ENCODE measurements at places on chromosomes 6 and 20.

GRCh38 chr6:106272287-106272686 lies 53.3 kb downstream of the ATG5 start:
- DNase-seq = no peak

DNA sequence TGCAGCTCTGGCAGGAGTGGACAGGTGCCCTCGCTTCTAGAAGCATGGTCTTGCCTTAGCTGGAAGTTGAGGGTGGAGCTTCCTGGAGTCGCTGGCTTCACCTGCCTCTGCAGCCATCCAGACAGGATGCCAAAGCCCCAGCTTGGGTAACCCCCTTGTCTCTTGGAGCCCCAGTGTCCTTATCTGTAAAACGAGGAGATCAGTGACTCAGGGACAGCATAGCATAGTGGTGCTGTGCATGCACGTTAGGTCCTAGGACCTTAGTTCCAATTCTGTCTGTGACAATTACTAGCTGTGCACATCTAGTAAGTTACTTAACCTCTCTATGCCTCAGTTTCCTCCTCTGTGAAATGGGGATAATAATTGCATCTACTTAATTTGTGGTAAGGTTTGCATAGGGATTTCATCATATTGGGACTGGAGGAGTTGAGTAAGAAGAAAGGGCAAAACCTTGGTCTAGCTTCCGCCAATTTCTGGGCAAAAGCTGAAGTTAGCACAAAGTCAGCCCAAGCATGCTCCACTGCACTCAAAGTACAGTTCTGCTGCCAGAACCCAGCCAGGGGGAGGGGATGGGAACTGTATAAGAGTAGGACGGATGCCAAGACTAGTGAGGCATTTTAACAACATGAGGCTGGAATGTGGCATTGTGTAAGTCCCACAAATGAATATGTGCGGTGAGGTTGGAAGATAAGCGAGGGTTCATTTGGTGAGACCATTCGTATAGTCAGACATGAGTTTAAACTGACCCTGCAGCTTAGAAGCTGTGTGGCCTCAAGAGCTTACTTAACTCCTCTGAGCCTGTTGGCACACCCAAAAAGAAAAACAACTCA lies 24.5 kb downstream of the TOX2 start:
- no peak for DNase-seq

DNA sequence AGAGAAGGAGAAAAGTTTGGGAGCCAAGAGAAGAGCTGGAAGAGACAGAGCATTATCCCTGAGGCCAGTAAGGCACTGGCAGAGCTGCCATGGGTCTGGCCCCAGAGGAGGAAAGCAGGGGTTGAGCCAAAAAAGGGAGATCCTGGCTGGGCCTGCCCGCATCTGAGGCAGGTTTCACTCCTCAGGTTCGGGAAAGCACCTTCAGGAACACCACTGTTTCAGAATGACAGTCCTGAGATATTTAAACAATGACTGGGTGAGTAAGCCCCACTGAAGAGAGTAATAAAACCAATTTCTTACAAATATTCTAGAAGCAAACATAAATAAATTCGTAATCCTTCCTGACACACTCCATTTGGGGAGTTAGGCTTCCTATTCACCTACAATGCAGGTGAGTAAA lies 152.2 kb downstream of the BACH2 start:
- peak; percentile 27 for DNase-seq

DNA sequence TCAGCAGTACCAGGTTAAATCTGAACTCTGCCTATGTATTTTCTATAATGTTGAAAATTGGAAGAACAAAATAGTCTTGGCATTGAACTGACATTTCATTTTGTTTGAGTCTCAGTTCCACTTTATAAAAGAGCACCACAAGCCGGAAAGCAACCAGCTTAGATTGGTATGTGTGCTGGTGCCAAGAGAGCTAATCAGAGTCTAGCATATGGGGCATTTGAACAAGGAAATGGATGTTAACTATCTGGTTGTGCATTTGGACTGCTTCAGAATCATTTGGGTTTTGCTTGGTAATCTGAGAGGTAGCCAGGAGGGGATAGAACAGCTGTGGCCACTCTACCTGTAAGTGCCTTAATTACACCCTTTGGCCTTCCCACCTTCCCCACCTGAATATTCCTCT lies 184.8 kb downstream of the GRIK2 start:
- DNase-seq = no peak

DNA sequence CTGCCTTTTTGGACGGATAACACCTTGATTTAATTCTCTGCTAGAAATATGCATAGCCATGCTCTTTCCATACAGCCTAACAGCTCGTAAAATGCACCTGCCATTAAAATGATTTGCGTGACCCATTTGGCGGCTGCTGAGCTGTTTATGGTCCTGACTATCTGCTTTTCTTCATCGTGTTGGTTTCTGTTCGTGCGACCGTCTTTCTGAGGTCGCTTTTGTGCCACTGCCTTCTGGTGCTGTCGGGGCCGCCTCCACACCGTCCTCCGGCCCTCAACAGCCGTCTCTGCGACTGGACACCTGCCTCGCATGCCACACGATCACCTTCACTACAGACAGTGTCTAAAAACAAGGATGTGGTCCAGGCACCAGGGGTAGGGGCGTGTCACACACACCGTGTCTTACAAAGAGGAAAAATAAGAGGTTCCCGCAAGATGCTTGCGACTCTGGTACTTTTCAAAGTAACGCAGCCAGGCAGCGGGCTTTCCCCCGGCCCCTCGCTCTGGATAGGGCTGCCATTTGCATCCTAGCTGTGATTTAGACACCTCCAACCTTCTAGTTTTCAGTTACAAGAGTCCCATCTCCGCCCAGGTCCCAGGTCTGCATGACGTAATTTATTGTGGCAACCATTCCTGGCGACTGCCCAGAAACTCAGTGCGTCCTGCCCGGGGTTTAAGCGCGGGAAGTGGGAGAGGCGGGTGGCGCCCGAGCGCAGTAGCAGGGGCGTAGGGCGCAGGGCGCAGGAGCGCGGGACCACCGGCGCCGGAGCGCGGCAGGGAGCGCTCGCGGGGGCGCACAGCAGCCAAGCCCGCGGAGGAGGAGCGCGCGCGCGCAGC lies at the start of gene STMND1:
TSS of gene STMND1 (plus strand) at position 629 of the 836 bp plus-strand sequence. CDS start 208 bp downstream, outside the sequence.
- DNase-seq = no peak

DNA sequence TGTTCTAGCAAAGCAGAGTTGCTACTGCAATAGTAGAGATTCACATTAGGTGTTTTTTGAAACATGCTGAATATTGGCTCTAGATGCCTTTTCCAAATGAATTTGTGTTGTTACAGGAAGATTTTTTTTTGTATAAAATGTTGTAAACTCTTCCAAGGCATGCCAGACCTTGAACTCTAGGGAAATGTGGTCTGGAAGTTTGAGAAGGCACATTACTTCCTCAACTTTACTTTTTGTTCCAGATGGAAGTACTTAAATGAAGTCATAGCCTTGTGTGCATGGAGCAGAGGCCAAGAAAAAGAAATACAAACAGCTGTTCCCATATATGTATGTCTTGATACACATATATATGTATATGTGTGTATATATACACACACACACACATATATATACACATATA lies 585.7 kb upstream of the MARCKS start:
- DNase-seq = no peak

- no peak for DNase-seq
Observed at GRCh38 chr6:1111361-1111760, 200.5 kb upstream of the FOXQ1 start.

DNA sequence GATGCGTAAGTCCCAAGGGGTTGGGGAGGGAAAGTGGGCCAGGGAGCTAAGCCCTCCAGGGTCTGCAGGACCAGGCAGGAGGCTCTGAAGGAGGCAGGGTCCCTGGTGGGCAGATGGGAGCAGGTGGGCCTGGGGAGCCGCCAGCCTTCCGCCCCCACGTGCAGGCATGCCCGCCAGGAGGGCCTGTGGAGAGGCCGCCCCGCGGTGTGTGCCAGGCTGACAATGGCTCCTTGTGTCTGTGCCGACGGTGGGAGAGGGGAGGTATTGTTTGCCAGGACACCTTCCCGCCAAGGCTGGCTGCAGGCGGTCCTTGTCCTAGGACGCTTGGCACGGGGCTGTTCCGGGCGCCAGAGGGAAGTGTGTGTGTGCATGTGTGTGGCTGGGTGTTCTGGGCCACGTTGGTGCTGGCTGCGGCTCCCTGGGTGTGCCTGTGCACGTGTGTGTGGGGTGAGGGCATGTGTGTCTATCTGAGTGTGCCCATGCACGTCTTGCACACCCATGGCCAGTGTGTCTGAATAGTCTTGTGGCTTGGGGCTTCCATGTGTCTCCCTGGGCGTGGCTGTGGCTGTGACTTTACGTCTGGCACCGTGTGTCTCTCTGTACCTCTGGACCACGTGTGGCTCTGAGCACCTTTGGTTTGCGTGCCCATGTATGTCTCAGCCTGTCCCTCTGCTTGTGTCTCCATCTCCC lies 153.0 kb downstream of the CEBPB start:
- DNase-seq = no peak

- no peak for DNase-seq
Observed at GRCh38 chr6:1870251-1870650, 260.5 kb downstream of the FOXC1 start.

DNA sequence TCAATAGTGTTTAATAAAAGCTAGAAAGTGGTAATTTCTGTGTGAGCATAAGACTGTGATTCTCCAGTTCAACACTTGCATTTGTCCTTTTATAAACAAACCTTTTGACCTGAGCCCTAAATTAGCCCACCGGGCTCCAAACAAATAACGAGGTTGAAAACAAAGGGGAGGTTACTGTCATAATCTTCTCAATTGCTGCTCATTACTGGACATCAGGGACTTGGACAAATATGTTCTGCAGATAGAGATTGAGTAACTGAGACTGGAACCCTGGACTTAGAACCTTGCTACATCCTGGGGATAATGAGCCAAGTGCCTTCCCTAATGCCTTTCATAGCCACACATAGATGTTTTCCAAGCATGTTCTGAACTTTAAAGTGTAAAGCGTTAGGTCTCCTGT lies 84.2 kb upstream of the PCSK2 start:
- no peak for DNase-seq

GRCh38 chr6:35044145-35044745 lies 96.9 kb downstream of the TCP11 start:
- DNase-seq = no peak

GRCh38 chr6:20266851-20267608 lies 54.8 kb upstream of the MBOAT1 start:
- DNase-seq = no peak

DNA sequence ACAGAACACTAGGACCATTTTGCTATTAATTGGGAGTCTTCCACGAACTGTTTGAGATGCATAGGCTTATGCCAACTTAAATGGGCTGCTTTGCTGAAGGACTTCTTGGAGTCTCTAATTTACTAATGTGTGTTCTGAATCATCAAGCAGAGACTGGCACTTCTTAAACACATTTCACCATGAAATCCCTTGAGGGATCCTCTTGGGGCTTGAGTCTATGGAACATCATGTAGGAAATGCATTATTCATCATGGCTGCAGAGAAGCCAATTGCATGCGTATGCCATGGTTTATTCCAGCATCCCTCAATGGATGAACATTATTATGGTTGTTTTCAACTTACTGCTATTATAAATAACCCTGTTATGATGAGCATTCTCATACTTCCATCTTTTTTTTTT lies 73.4 kb downstream of the FGD2 start:
- DNase-seq = no peak

DNA sequence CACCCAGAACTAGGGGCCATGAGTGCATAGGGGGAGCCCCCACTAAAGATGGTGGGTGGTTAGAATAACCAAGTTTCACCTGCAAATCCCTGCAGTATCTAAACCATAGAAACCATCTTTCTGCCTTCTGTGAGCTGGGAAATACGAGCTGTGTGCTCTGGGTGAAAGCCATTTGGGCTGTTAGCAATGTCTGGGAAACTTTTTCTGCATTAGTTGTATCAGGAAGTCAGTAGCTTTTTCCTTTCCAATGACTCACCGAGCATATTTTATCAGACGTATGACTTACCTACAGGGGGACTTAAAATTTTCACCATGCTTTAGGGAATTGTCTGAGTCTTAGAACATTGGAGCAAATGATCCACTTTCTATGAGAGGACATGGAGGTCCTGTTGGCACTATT lies 584.0 kb downstream of the QKI start:
- no peak for DNase-seq

DNA sequence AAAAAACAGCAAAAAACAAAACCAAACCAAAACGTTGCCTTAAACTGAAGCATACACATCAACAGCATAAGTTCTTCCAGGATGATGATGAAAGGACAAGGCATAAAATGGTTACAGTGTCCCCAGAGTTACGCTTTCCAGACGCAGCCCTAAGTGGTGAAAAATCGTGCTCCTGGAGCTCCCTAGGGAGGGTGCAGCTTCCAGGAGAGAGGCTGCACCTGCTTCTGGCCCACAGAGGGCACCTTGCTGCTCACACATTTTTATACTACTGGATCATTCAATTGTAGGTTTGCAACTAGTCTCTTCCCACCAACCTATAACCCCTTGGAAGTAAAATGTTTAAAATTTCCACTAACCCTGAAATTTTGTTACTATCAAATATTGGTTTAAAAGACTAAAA lies 115.0 kb downstream of the PRKN start:
- no peak for DNase-seq

GRCh38 chr6:46174904-46175303 lies 4.1 kb upstream of the ENPP5 start:
- no peak for DNase-seq

Measured in stimulated activated naive CD4-positive, alpha-beta T cell treated with Interleukin-2 at 50 U/mL for 16 hours (primary cell).